ENCODE measurements at places on chromosomes 3 and 15. TPM values are rescaled to one million over a fixed set of nuclear protein-coding genes. Genes with fewer than 3 reads are reported as not detected.

Gene BSN
- under 0.01 TPM for total RNA-seq

Gene MYO5C
- under 0.01 TPM for total RNA-seq

Gene AADACL2
- total RNA-seq: not detected

Gene CEP63
- 13.0 TPM for total RNA-seq

Gene PRR20G
- total RNA-seq: not detected

Gene CFAP91
- total RNA-seq: 0.53 TPM

Gene SST
- total RNA-seq: not detected

Gene C15orf62
- total RNA-seq: not detected

Gene QTRT2
- 8.8 TPM for total RNA-seq

Gene HGD
- total RNA-seq: 0.12 TPM

Gene STRC
- total RNA-seq: under 0.01 TPM
